Naive thymus-derived CD4-positive, alpha-beta T cell (primary cell): ENCODE measurements at places on chromosomes 12 and 14. TPM values are rescaled to one million over a fixed set of nuclear protein-coding genes. Genes with fewer than 3 reads are reported as not detected.

SOCS4 gene
- 21.2 TPM for total RNA-seq

SMOC1 gene
- total RNA-seq = not detected in 2 replicates

MUCL1 gene
- not detected for total RNA-seq

NANOG gene
- total RNA-seq = not detected in 2 replicates

- DNase-seq = no peak
Observed at GRCh38 chr14:91269076-91269991, 24.8 kb upstream of the GPR68 start.

GRCh38 chr14:77554816-77555599, 56.4 kb upstream of the ISM2 start:
- no peak for DNase-seq

DNA sequence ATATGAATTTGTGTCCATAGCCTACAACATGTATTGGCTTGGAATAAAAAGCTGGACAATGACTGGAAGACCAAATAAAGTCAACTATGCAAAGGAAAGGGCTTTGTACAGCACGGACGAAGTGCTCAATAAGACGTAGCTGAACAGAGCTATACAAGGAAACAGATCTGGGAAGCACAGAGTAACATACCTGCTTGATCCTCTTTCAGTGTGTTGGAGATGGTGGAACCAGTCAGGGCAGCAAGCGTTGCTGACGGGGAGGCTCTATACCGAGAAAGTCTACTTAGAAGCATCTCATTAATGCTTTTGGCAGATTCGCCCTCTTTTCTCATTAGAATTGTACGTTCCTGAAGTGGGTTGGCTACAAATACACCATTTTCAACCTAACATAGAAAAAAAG, 99.3 kb downstream of the HECTD4 start:
- no peak for DNase-seq

DNA sequence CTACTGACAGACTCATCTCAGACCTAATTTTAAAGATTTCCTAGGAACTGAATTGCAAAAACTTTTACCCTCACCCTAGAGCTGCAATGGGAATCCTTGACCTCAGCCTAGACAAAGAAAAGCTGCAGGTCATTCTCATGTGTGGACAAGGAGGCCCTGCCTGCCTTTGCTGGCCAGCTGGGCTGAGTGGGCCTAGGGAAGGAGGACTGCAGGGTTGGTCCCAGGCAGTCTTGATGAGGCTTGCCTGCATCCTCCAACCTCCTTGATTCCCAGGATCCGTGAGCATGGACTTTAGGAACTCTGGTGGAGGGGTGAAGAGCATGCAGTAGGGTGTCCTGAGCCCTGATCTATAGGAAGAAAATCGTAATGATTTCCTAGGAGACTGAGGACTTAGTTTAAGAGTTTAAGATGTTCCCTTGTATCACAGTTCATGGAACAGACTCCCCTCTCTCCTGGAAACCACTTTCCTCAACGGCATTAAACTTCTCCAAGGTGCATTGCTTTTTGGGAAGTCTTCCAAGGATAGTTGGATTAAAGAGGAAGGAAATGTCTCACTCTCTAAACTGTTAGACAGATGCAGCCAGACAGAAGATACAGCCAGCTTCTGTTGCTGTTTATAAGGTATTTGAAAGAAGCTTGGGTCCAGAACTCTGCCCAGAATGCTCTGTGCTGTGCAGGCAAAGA, 55.4 kb upstream of the DDX11 start:
- no peak for DNase-seq
